ENCODE measurements at places on chromosomes 7 and 10.

- DNase-seq = no peak
Measured at GRCh38 chr7:7414791-7415603, 120.7 kb downstream of the COL28A1 start.

GRCh38 chr10:131575877-131576276 lies 264.4 kb upstream of the TCERG1L start:
- no peak for DNase-seq

- DNase-seq = no peak
Measured at GRCh38 chr10:9137368-9137767, 1082.9 kb downstream of the GATA3 start.

DNA sequence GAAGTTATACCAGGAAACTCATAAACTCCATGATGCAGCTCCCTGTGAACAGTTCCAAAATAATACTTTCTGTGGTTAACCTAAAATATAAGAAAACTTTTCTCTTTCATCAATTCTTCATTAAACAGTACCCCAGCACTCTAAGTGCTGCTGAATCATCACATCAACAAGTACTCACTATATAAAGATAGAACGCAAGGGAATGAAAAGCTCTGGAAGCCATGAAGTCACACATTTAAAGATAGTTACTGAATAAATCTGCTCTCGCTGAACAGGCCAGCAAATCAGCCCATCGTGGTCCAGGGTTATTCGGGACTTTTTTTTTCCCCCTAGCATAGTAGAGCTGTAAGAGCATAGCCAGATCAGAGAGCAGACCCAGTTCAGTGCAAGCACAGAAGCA lies 254.3 kb downstream of the IPMK start:
- DNase-seq = no peak

- DNase-seq = peak; percentile 33
Measured at GRCh38 chr10:100970076-100970913, 991 bp downstream of the SEMA4G start.

GRCh38 chr10:50648089-50648934 lies 24.6 kb upstream of the SGMS1 start:
- no peak for DNase-seq

All from activated CD4-positive, alpha-beta T cell treated with anti-CD3 and anti-CD28 coated beads, Interleukin-2, amount 50 U/mL, for 4 hours (primary cell).